ENCODE measurements at places on chromosomes 4 and X.

GRCh38 chrX:23884427-23885024 lies 23.2 kb downstream of the APOO start:
- no peak for DNase-seq

DNA sequence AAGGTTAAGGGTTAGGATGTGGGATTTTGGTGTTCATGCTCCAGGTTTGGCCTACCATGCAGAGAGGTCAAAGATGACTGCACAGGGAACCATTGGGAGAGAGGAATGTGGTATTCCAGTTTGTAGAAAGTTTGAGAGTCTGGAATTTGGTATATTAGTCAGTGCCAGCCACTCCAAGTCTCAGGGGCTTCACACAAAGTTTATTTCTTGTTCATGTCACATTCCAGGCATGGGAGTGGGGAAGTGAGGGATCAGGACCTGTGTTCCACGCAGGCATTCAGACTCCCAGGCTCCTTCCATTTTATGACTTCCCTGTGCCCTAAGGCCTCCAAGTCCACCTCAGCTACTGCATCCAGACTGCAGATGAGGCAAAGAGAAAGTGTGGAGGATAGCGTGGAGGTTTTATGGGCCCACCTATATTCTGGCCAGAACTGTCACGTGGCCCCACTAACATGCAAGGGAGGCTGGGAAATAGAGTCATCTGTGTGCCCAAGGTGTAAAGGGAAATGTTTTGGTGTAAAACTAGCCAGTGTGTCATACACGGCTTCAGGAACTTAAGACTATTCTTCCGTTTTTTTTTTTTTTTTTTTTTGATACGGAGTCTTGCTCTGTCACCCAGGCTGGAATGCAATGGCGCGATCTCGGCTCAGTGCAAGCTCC lies 140.6 kb upstream of the SCML1 start:
- DNase-seq = no peak

DNA sequence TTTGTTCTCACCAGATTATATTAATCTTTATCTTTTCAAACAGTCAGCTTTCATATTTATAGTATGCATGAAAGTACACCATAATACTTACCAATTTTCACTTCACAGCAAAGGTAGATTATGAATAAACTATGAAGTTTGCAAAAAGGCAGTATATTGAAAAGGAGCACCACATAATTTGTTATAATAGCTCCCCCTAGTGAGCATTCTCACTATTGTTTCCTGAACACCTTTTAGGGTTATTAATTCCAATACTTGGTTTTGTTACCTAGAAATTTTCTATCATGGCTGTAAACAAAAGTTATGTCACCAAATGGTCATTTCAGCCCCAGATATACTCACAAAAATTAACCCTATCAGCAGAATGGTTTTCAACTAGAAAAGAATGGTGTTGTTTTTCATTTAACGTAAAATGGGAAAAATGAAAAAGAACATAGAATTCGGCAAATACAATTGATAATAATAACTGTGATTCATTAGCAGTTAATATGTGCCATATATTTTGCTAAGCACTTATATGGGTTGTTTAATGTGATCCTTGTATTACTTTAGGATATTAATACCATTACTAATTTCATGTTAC lies 30.2 kb upstream of the NKX6-1 start:
- DNase-seq = peak; percentile 4

DNA sequence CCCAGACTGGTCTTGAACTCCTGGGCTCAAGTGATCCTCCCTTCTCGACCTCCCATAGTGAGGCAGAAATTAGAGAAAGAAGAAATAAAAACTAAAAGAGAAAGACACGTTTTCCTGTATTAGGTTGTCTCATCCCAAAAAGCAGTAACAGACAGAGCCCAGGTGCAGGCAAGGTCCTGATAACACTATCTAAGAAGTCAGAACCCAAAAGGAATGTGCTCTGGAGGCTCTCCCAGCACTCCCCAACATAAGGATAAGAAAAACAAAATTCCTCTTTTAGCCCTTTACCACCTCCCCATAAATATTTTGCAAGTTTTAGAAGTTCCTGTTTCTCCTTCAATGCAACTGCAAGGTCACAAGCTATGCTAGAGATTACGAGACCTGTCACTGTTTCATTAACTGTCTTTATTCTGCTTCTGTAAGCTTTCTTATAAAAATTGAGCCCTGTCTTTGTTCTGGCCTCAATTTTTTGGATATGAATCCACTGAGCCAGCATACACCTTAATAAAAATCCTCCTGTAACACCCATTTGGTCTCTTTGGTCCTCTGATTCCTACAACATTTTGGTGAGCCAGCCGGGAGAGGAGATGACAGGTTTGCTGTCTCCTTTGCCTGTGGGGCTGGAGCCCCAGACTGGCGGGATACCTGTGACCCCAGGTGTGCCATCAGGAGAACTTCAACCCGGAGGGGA lies 25.9 kb downstream of the LIAS start:
- no peak for DNase-seq

DNA sequence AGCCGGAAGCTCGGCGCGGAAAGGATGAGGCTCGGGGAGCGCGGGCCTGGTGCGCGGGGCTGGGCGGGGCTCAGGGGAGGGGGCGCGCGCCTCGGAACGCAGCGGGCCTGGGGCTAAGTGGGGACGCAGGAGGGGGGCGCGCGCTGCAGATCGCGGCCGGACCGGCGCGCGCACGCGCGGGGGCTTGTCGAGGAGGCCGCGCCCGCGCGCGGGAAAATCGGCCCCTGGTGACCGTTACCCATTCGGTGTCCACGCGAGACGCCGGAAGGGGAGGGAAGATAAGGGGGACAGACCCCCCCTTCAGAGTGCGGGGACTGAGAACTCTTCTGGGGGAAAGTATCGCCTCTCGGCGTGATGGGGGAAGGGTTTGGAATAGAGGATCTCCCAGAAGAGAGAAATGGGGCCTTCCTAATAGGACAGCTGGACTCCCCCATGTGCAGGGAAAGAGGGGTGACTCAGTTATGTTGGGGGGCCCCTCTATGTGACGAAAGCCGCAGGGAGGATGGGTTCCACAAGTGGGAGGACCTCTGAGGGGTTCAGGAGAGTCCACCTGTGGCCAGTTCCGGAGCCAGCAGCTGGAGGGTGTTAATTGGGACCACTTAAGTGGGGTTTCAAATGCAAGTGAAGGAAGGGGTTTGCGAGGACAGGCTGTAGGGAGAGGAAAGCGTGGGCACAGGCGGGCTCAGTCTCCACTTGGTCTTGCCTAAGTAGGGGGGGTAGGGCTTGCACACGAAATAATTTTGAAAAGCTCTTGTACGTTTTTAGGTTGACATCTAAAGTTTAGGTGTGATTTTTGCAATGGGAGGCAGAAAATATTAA lies 584 bp downstream of the SUV39H1 start:
- peak; percentile 82 for DNase-seq

DNA sequence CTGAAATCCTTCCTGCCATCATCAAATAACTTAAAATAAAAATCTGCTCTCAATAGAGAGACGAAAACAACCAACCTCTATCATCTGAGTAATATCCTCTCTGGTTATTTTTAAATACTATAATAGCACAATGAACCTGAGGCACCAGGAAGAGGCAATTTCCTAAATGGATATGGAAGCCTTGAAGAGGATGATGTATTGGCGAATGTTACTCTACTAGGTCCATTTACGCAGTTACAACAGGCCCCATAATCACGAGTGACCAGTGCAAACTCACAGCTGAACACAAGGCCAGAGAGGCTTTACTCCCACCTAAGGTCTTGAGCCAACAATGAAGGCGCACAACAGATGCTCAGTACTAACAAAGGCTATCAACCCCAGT lies 678.8 kb upstream of the NR3C2 start:
- DNase-seq = no peak

GRCh38 chrX:15605226-15605625 lies 4.5 kb upstream of the ACE2 start:
- no peak for DNase-seq

GRCh38 chr4:2436301-2436700 lies 17.5 kb downstream of the CFAP99 start:
- DNase-seq = no peak

- DNase-seq = no peak
Observed at GRCh38 chr4:6937754-6938153, 28.1 kb downstream of the TBC1D14 start.

- no peak for DNase-seq
Observed at GRCh38 chr4:26030780-26031179, 116.8 kb downstream of the SMIM20 start.

GRCh38 chrX:37746218-37746941 lies 33.5 kb upstream of the CYBB start:
- no peak for DNase-seq

DNA sequence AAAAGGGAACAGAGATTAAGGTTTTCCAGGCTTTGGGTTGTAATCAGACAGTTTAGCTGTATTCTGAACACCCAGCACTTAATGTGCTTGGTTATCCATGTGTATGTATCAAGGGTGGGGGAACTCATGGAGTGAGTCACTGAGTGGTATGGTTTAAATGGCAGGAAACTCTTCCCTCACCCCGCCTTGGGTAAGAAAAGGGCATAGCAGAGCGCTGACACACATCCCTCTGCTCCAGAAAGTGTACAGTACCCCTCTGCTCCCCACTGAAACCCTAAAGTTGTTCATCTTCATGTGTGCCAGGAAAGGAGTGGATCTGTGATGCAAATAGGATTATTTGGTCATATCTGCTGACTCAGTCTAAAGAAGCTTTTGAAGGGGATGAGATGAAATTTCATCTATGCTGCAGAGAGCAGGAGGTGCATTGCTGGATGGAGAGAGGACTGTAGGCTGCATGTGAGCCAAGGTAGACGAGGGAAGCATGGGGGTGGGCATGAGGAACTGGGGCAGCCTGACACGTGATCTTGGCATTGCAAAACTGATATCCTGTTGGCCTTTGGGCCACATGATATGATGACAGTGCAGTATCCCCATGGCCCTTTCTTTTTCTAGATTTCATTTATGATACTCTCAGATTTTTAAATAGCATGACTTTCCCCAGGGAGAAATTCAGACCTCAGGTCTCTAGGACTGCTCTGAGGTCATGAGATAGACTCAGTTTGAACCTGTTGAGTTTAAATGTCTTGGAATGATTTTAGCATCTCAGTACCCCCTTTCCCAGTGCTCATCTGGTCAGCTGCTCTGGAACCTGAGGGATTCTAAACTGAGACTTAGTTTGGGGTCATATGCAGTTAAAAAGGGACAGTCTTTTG lies 84.8 kb downstream of the TMEM164 start:
- no peak for DNase-seq

DNA sequence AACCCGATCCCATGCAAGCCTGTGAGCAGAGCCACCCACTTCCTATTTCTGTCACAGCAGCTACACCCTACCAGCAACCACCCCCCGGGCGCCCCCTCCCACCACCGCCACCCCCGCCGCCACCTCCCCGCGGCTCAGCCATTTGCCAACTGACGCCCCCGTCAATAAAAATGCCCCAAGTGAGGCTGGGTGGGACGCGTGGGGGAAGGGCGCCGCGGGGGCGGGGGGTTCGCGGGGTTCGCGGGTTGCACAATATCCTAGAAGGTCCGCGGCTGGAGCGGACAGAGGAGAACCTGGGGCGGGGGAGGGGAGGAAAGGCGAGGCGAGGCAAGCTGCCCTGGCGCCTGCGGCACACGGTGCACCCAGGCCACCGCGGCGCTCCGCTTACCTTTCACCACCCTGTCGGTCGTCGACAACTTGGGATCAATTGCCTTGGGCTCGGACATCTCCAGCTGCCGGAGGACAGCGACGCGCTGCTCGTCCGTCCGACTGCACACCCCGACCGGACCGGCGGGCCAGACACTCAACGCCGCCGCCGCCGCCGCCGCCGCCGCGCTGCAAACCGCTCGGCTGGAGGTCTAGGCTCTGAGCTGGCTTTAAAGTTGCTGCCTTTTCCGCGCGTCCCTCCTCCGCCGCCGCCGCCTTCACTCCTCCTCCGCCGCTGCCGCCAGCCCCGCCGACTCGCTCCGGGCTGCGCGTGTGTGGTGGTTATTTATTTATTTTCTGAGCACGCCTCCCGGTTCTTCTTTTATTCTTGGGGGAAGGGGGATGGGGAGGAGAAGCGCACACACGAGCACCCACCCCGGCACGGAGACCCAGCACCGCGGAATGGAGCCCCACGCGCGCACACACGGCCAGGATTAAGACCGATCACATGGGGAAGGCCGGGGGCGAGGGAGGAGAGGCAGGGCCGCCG lies 717 bp downstream of the PPP3CA start:
- DNase-seq = peak; percentile 90

DNA sequence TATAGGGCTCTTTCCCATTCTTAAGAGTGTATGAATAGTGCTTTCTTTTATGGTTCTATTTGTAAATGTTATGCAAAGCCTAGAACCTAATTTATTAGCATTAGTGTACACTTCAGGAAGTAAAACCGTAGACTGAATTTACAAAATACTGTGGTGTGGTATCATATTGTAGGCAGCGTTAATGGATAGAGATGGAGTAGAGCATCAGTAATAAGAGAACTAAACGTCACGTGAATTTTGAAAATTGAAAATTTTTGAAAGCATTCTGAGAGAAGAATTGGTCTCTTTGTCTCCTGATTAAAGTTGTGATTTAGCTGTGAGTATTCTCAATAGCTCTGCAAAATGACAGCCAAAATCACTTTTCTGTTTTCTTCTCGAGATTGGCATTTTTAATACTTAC lies 2.9 kb downstream of the STIM2 start:
- no peak for DNase-seq

GRCh38 chr4:85489273-85489981 lies 14.5 kb downstream of the ARHGAP24 start:
- DNase-seq = peak; percentile 38

GRCh38 chr4:158860856-158861255 lies 92.0 kb downstream of the FNIP2 start:
- no peak for DNase-seq

GRCh38 chr4:41989994-41990364 lies 351 bp upstream of the SLC30A9 start:
- no peak for DNase-seq

GRCh38 chr4:111433441-111433840 lies 711.8 kb upstream of the FAM241A start:
- no peak for DNase-seq

GRCh38 chr4:2417765-2418649 lies at the start of gene ZFYVE28:
ZFYVE28 (minus strand) TSS chr4:2418645; CDS start chr4:2418323, 322 bp downstream.
- no peak for DNase-seq

- DNase-seq = no peak
Observed at GRCh38 chr4:63663870-63664269, 745.4 kb downstream of the TECRL start.

DNA sequence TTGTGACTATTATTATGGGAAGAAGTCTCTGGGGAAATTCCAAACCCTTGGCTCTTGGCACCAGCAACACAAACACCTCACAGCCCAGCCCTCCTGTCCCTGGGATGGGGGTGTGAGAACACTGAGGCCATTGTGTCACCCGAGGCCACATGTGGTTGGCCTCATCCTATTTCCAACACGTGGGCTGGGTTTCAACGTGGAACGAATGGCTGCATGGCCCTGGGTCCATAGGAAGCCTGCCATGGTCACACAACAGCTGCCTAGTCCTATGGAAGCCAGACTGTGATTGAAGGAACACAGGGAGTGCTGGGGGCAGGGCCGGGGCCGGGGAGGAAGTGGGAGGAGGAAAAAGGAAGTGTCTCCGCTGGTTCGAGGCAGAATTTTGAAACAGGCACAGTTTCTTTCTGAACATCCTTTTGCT lies 10.0 kb downstream of the CLCN4 start:
- no peak for DNase-seq

GRCh38 chr4:2793586-2794485 lies 951 bp downstream of the SH3BP2 start:
- no peak for DNase-seq

Data from NCI-H1417 (cell line).